ENCODE measurements at places on chromosomes 5 and 9.

DNA sequence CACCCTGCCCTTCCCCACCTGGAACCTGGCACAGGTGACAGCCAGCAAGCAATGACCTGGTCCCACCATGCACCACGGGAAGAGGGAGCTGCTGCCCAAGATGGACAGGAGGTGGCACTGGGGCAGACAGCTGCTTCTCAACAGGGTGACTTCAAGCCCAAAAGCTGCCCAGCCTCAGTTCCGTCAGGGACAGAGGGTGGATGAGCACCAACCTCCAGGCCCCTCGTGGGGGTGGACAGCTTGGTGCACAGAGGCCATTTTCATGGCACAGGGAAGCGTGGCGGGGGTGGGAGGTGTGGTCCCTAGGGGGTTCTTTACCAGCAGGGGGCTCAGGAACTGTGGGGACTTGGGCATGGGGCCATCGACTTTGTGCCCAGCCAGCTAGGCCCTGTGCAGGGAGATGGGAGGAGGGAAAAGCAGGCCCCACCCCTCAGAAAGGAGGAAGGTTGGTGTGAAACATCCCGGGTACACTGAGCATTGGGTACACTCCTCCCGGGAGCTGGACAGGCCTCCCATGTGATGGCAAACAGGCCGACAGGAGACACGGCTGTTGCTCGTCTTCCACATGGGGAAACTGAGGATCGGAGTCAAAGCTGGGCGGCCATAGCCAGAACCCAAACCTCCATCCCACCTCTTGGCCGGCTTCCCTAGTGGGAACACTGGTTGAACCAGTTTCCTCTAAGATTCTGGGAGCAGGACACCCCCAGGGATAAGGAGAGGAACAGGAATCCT lies 1.9 kb downstream of the CEL start:
- no peak for DNase-seq

DNA sequence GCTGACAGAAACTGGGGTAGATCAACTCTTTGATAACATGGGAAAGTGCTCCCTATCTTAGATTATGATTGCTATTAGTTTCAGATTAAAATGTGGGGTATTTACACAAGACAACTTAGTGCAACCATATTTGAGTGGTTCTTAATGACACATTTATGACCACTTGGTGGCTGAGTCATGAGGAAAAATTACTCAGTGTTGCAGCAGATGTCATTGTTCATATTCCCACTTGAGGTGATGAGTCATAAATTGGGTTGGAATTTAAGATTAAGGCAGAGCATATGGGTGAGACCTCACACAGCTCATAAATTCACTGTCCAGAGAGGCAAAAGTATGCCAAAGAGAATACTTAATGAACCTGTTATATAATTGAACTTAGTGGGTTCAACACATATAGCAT lies 408.3 kb downstream of the DMRT2 start:
- DNase-seq, result no peak

- DNase-seq, result no peak
Observed at GRCh38 chr9:68822596-68823165, 117.6 kb downstream of the PIP5K1B start.

DNA sequence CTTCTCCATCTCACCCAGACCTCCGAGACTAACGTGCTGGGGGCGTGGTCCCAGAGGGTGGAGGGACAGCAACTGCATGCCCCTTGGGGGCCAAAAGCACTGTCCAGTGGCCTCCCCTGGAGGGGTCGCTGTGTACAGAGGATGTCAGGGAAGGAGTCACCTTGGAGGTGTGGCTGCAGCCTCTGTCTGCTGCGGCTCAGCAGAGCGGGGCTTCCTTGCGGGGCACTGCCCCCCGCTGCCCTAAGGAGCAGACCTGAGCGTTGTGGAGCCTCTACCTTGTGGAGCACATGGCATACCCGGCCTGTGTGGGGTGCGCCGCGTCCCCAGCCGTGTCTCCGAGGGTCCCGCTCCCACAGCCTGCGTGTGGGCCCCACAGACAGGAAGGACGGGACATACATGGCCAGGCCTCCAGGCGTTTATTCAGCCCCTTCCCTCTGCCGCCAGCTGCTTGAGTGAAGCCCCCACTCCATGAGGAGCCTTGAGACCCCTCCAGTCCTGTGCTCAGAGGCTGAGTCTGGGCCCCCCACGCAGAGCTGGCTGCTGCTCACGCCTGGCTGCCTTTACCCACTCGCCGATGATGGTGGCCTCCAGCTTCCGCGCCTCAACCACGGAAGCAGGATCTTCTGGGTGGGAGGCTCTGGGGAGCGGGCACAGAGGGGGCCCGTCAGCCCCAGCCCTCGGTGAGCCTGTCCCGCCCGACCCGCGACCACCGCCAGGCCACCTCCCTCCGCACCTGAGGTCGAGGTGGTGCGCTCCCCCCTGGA lies 4.2 kb downstream of the DPP7 start:
- no peak for DNase-seq

- DNase-seq, result no peak
Observed at GRCh38 chr9:78358329-78359051, 61.6 kb downstream of the PSAT1 start.

GRCh38 chr5:74056789-74057164 lies 430.8 kb downstream of the ARHGEF28 start:
- DNase-seq, result no peak

DNA sequence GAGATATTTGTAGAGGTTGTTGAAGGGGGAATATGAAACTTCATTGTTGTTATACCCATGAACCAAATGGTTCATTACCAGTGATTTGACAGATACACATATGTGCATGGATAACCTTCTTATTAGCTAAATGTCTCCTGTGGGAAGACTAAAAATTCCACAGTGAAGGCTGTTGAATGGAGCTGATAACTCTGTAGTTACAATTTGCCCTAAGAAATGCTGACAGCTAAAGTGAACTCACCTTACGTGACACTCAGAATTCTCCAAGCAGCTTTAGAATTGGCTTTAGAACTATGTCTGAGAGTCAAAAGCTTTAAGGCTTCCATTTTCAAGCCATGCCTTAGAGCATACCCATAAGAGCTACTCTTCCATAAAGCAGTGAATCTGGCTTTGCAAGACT lies 276.9 kb downstream of the PRELID2 start:
- no peak for DNase-seq

- no peak for DNase-seq
Observed at GRCh38 chr5:69035665-69036064, 58.1 kb upstream of the SLC30A5 start.

- DNase-seq, result no peak
Observed at GRCh38 chr9:89623925-89624420, 19.2 kb downstream of the GADD45G start.

DNA sequence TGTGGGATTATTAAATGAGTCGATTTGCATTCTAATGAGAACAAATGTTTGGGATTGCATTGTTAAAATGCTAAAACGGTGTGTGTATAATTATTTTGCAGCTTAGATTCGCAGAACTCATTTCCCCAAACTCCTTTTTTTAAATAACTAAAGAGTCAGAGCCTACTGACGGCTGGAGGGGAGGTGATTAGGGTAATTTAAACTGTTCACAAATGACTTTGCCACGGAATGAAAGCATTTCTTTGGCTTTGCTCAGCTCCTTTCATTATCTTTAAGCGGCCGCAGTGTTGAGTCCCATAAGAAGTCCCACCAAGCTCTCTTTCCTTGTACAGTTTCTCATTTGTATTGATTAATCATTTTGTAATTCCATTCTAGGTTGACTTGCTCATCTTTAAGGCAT lies 1632.8 kb downstream of the MAT2B start:
- no peak for DNase-seq

DNA sequence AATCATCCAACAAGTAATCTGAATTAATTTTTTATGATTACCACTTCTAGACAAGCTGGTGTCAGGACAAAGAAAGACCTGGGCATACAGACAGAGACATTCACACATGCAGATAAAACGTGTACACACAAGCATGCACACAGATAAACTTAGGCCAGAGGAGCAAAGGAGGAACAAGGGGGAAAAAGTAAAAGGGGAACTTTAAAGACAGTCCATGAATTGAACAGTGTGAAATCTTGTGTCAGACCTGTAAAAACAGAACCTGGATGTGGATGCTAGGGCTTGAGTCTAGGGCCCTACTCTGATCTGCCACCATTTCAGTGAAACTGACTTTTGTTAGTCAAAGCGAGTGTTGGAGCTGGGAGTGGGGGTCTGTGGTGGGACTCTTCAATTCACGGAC lies 11.2 kb upstream of the ZSWIM6 start:
- no peak for DNase-seq

- no peak for DNase-seq
Observed at GRCh38 chr5:83220331-83220730, 143.0 kb downstream of the XRCC4 start.

DNA sequence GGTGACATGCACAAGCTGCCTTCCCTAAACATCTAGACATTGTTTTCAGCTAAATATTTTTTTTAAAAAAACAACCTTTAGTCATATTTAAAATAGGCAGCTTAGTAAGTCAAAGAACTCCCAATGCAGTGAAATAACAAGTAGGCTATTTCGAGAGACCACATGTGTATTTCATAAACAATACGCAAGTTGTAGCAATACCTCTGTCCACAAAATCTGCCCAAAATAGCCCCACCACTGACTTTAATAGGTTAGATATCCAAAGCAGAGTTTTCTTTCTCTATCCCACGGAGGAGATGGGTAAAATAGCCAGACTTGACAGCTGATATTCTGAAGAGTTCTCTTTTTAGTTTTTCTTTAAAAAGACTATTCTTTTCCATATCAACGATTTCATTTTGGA lies 1.2 kb downstream of the SLC24A2 start:
- DNase-seq, result no peak

- DNase-seq, result no peak
Observed at GRCh38 chr5:43215073-43215631, 23.1 kb downstream of the NIM1K start.

DNA sequence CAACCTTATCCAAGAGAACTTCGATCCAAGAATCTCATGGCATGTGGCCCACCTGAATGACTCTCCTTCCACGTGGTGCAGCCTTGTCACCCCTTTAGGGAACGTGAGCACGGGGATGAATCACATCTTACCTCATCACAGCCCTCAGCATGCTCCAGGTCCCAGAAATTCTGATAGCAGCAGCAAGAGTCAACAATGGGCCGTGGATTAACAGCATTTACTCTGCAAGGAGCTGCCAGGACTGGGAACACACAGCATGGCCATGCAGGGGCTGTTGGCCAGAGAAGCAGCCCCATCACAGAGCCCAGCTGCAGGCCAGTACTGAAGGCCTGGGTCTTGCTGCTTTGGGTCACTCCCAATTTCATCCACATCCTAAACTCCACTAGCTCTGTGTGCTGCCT lies 150.4 kb downstream of the C5orf15 start:
- no peak for DNase-seq

DNA sequence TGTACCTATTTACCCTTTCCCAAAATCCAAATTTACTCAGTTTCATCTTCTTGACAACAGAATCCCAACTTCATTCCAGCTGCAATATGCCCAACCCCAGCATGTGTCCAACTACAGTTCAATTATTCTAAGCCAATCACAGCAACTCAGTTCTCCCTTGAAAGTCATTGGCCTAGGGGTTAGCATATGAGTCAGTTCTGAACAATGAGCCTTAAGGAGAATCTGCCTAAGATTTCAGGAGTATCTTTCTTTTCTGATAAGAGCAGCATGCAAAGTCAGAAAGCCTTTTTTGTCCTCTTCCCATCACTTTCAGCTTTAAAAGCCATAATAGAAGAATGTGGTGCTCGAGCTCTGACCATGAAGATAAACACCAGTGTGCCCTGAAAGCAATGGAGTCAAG lies 44.4 kb upstream of the RASGRF2 start:
- DNase-seq, result no peak

GRCh38 chr5:33153372-33153771 lies 287.4 kb upstream of the TARS1 start:
- DNase-seq, result no peak

GRCh38 chr9:98873951-98874371 lies 66.5 kb downstream of the GALNT12 start:
- DNase-seq, result no peak

DNA sequence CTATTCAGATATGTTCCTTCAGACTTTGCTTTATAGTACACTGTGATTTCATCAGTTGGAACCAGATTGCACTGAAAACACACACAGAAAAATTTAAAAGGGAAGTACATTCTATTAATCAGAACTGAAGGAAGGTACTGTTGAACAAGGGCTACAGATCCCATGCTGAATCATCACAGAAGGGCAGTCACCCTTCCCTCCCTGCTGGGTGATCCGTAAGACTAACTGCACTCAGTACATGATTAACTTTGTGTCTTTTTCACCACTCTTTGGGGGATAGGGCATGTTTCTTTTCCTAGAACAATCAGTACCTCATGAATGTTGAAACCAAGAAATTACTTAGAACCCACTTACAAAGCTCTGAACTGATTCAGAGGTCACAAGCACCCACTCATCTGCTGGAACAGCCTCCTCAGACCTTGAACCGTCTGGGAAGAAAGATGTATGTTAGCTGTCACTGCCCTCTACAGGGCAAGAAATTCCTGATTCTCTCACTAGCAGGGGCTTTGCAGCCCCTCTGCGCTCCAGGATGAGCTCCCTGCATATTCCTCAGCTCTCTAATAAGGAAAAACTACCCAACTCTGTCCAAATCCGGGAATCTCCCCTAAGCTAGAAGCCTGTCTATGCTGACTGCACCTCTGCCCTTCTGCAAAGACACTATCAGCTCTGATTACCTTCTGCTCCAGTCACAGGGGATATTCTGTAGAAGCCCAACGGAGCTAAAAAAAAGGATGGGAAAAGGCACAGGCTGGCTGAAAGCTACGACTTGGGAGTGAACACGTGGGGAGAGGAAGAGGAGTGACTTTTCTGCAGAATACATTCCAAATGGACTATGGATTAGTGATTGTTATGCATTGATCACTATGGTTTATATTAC lies 51.0 kb downstream of the IARS1 start:
- no peak for DNase-seq

DNA sequence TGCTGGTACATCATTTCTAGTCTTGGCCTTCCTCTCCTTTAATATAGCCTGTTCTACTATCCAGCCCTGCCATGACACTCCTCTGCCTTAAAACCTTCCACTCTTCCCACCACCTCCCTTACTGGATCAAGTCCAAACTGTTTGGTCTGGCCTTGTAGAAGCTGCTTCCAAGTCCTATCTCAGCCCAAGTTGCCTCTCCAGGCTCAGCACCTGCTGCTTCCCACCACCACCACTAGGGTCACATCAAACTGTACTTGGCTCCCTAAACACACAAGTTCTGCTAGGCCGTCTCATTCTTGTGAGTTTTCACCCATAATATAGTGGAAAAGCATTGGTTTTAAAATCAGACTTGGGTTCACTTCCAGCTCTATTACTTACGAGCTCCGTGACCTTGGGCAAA lies 1.4 kb downstream of the NDUFA8 start:
- DNase-seq, result no peak

GRCh38 chr9:99037769-99038483 lies 67.0 kb upstream of the TGFBR1 start:
- no peak for DNase-seq

GRCh38 chr5:105877592-105877991 lies 1793.1 kb downstream of the EFNA5 start:
- DNase-seq, result no peak
